Activated CD4-positive, alpha-beta T cell treated with anti-CD3 and anti-CD28 coated beads for 24 hours (primary cell): ENCODE measurements at places on chromosomes 6 and 20.

- no peak for DNase-seq
Observed at GRCh38 chr6:150606647-150607328, 7.1 kb downstream of the PLEKHG1 start.

DNA sequence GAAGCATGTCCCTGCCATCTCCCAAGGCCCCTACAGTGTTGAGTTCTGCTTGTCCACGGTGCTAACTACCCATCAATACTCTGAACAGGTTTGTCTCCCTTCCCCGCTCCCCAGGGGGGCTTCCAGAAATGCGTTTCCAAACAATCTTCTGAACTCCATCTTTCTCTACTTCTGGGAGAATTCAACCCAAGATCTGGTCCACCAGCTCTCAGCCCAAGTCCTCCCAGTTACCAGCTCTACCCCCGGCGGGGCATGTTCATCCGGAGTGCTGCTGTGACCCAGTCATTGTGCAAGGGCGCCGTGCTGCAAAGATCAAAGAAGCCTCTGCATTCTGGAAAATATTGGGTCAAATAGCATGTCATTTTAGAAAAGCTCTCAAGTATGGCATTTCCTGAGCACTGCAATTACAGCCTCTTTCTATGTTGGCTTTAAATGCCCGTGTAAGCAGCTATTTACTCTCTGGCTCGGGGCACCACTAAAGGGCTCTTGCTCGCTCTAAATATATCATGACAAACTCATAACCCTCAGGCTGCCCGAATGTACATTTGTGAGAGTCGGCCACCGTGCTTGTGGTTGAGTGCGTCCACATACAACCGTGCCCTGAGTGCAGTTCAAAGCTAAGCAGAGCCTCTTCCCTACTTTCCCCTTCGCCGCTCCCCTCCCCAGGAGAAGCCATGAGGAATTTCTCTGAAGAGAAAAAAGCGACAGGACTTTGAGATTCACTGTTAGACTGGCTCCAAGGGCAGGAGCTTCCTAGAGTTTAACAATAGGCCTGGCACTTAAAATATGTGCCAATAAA is 71.6 kb downstream of the BANF2 start:
- no peak for DNase-seq

- DNase-seq = no peak
Observed at GRCh38 chr20:48530957-48531356, 296.8 kb downstream of the PREX1 start.

GRCh38 chr6:89992818-89993217 is 98.5 kb downstream of the GJA10 start:
- DNase-seq = no peak

- DNase-seq = no peak
Observed at GRCh38 chr6:99613409-99613704, 6.7 kb downstream of the PRDM13 start.

DNA sequence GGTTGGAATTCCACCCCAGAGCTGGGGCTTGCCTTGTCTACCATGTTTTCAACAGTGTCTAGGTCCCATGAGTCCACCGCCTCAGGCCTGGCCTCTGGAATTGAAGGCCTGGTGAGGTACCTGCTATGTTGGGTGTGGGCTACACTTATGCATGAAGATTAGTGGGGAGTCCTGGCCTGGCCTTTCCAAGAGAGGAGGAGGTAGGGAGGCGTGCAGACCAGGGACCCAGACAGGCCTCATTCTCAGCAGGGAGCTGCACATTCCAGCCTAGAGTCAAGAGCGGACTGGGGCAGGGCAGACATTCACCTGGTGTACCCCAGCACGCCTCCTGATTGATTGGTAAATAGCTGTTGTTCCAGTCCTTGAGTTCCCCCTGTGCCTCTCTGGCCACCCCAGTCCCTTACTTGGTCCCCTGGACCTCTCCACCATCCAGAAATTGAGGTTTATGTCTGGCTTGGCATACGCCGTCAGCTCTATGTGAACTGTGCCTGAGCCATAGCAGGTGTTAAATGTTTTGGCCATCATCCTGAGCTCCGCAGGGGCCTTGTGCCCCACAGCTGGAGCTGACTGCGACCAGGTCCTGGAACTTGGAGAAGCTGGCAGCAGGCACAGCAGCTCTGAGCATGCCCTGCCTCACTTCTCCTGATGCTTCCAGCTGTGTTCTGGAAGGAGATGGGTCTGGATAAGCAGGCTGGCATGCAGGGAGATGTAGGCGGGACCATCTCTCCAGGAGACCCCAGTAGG is 8.2 kb upstream of the VEGFA start:
- no peak for DNase-seq

DNA sequence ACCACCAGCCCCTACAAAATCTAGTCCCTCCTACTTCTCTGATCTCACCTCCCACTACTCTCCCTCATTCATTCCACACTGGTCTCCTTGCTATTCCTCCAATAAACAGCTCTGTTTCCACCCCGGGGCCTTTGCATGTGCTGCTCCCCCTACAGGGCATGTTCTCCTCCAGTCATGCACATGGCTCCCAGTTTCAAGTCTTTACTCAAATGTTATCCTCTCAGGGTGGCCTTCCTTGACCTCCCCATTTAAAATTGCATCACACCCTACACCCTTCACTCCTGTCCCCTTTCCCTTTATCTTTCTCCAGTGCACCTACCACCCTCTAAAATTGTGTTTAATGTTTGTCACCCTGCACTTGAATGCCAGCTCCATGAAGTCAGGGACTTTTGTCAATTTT is 174.5 kb downstream of the MRPL14 start:
- DNase-seq = no peak

- DNase-seq = no peak
Observed at GRCh38 chr6:104413767-104414166, 446.0 kb downstream of the HACE1 start.

DNA sequence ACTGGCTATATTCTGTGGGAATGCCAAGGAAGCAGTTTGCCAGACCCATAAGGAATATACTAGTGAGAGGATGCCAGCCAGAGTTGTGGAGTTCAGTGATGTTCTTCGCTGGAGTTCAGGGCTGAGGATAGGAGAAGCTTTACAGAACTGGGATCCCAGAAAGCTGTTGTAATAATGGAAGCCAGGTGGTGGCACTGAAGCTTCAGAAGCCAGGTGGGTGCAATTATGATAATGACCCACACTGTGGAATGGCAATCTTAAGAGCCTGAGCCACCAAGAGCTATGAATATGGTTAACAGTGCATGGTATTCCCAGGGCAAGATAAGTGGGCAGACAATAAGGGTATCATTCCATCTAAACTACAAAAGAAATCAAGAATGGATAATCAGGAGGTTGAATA is 25.1 kb upstream of the ENPP1 start:
- DNase-seq = no peak

DNA sequence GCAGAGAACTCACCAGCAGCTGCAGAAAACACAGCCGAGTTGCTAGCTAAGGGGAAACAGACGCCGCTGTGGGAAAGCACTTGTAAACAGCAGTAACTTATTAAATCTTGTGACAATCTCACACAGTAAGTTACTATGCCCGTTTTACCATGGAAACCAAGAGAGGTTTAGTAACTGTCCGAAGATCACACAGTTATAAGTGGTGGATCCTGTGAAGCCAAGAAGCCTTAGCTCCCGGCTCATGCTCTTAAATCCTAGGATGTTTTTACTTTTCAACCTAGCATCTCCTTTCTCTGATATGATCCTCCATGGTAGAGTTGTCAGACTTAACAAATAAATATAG is 1.5 kb upstream of the SULF2 start:
- DNase-seq = no peak

DNA sequence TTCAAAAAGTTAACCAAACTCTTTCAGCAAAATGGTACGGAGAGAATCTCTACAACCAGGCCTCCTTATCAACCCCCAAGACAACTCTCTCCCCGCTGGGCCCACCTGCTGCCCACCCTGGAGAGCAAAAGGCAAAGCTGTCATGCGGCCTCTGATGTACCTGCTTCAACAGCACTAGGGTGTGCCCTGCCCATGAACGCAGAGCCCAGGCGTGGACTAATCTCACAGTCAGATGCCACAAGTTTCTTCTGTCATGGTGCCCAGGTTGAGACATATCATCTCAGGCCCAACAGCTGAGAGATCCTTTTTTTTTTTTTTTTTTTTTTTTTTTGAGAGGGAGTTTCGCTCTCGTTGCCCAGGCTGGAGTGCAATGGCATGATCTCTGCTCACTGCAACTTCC is 26.3 kb downstream of the SLC2A4RG start:
- DNase-seq = no peak
